ENCODE measurements at places on chromosomes 11 and 22. TPM values are rescaled to one million over a fixed set of nuclear protein-coding genes. Genes with fewer than 3 reads are reported as not detected.

GRCh38 chr22:31173386-31174145 lies 13.6 kb downstream of the RNF185 start:
- no peak overlapping the region for H3K4me3 ChIP-seq
- H3K27ac ChIP-seq = peak overlapping the region; percentile 98
- H3K36me3 ChIP-seq = no peaks in the 10 kb centered on the region
- H3K27me3 ChIP-seq = no peaks in the 10 kb centered on the region

GRCh38 chr11:57568330-57568766 lies 876 bp upstream of the UBE2L6 start:
- H3K36me3 ChIP-seq = no peaks in the 10 kb centered on the region
- DNase-seq = no peak
- H3K4me1 ChIP-seq = no peaks in the 10 kb centered on the region
- H3K27me3 ChIP-seq = no peaks in the 10 kb centered on the region
- no peak overlapping the region for H3K4me3 ChIP-seq

DNA sequence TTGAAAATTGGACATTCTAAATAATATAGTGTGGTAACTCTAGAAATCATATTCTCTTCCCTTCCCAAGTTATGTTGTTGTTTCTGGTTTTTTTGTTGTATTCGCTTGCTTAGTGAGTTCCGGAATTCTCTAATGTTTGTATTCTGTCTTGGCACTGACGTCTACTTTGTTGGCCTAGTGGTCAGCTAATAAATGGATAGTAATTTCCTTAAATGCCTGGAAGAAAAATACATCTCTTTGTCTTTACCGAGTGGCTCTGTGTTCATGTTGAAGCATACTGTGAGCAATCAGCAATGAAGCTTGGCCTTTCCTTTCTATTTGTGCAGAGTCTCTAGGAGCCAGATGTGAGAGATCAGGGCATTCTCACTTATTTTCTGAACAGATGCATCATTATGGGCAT lies 1225.7 kb downstream of the JRKL start:
- no peaks in the 10 kb centered on the region for H3K4me1 ChIP-seq
- no peak overlapping the region for H3K27ac ChIP-seq
- H3K36me3 ChIP-seq = no peaks in the 10 kb centered on the region
- no peak for DNase-seq
- H3K4me3 ChIP-seq = no peak overlapping the region

DNA sequence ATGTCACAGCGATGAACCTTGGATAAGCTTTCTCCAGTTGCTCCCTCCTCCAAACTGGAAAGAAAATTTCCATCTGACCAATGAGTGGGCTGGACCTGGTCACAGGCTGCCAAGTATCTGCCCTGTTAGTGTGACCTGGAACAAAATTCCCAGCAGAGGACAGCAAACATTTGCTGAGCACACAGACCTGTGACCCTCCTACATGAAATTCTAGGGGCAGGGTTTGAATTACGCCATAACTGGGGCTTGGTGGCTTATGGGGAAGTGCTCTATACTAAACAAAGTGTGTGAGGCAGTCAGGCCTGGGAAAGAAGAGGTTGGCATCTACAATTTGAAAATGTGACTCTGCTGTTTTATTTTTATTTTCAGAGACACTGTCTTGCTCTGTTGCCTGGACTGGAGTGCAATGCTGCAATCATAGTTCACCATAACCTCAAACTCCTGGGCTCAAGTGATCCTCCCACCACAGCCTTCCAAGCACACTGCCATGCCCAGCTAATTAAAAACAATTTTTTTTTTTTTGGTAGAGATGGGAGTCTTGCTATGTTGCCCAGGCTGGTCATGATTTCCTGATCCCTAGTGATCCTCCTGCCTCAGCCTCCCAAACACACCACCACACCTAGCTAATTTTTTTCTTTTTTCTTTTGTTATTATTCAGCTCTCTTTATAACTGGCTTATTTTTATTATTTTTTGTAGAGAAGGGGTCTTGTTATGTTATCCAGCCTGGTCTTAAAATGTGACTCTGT lies 13.6 kb upstream of the XBP1 start:
- H3K27ac ChIP-seq = no peak overlapping the region
- no peak overlapping the region for H3K4me3 ChIP-seq
- H3K27me3 ChIP-seq = no peaks in the 10 kb centered on the region
- DNase-seq = peak; percentile 63

DNA sequence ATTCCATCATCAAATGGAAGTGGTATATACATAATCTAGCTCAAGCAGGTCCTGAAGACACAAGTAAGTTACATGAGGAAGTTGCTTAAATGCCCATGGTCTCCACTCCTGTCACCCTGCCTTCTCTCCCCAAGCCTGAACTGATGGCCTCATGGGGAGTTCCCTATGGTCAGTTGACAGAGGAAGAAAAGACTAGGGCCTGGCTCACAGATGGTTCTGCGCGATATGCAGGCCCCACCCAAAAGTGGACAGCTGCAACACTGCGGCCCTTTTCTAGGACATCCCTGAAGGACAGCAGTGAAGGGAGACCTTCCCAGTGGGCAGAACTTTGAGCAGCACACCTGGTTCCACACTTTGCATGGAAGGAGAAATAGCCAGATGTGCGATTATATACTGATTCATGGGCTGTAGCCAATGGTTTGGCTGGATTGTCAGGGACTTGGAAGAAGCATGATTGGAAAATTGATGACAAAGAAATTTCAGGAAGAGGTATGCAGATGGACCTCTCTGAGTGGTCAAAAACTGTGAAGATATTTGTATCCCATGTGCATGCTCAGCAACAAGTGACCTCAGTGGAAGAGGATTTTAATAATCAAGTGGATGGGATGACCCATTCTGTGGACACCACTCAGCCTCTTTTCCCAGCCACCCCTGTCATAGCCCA lies 17.3 kb upstream of the CD82 start:
- DNase-seq = no peak
- no peak overlapping the region for H3K4me3 ChIP-seq
- no peaks in the 10 kb centered on the region for H3K27me3 ChIP-seq

- DNase-seq = peak; percentile 69
- H3K4me1 ChIP-seq = no peaks in the 10 kb centered on the region
- no peak overlapping the region for H3K27ac ChIP-seq
- no peaks in the 10 kb centered on the region for H3K36me3 ChIP-seq
- no peak overlapping the region for H3K4me3 ChIP-seq
- H3K27me3 ChIP-seq = no peaks in the 10 kb centered on the region
Measured at GRCh38 chr22:19886605-19887255, 32.1 kb upstream of the GNB1L start.

Gene DNAJB7
- total RNA-seq = not detected

Gene GPHA2
- not detected for total RNA-seq

Gene MAP6
- total RNA-seq = 13.8 TPM
